Testis (tissue), 5 donors: ENCODE measurements at places on chromosomes 1 and 21.

DNA sequence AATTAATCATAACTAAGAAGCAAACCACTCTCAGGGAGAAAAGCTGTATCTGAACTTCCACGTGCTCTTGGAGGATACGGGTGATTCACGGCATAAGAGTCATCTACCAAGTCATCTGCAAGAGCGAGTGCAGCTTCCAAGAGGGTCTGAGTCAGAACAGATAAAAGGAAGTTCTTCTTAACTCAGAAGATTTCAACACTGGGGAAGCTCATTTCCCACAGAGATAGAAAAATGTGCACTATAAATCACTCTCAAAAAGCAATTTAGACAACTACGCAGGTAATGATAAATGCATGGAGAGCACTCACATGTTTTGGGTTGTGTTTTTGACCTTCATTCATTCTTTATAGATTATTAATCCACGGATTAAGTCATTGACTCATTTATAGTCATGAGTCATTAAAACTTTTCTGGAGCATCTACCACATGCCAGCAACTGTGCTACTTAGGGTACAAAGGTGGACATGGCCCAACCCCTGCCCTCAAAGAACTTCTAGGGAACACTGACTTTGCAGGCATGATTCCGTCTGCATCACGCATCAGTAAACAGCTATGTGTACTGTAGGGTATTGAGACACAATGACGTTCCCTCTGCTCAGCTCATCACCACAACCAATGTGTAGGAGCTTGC lies 20.8 kb downstream of the KCNJ15 start:
- no peak overlapping the region for H3K4me3 ChIP-seq
- DNase-seq, result no peak
- no peaks in the 10 kb centered on the region for H3K27me3 ChIP-seq
- no peaks in the 10 kb centered on the region for H3K36me3 ChIP-seq
- H3K4me1 ChIP-seq, result no peaks in the 10 kb centered on the region

DNA sequence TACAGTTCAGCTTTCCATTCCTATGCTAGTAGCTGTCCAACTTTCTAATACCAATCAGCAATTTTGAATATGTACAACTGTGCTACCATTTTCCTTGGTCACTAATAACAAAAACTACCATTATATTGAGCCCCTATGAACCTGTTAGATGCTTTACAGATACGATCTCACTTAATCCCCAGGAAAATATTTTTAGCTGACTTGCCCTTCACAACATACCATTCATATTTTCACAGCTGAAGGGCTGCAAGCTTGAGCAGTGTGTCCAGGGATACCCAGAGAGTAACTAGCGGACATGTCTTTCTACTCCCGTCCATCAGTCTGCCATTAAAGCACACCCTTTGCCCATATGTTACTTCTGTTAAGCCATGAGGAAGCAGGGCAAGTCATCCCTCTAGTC lies 140.5 kb downstream of the SPATA46 start:
- H3K27me3 ChIP-seq, result no peaks in the 10 kb centered on the region
- no peak overlapping the region for H3K4me3 ChIP-seq
- no peak for DNase-seq

DNA sequence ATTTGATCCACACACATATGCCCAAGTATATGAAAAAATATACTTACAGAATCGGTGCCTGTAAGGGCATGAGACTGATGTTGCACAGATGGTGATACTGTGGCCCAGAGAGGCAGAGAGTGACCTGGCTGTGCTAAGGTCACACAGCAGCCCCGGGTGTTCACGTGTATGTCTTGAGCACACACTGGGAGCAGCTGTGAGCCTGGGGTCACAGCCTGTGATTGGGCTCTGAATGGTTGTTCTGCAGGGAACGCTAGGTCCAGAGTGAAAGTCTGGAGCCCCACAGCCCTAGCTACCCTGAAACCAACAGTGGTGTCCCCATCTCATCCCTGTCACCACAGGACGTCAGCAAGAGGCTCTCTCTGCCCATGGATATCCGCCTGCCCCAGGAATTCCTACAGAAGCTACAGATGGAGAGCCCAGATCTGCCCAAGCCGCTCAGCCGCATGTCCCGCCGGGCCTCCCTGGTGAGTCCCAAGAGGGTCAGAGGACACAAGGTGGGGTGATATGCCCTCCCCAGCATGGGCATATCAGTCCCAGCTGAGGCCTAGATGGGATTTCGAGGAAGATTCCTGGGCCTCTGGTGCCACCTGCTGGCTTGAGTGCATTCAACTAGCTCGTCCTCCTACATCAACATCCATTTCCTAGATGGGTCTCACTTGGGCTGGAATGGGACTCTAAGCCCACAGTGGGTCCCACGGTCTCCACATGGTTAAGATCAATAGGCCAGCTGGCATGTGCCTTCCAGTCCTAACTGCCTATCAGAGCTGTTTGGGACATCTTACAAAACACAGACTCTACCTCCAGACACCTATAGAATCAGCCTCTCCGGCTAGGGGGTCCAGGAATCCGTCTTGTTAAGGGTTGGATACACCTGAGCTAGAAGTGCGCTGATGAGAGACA lies 19.7 kb downstream of the CDK18 start:
- H3K4me3 ChIP-seq, result no peak overlapping the region
- DNase-seq, result peak; percentile 86
- H3K27ac ChIP-seq, result no peak overlapping the region
- no peaks in the 10 kb centered on the region for H3K36me3 ChIP-seq

- H3K4me1 ChIP-seq, result peaks cover 10% of the 10 kb centered on the region
- no peak overlapping the region for H3K4me3 ChIP-seq
- no peak for DNase-seq
- H3K27me3 ChIP-seq, result no peaks in the 10 kb centered on the region
- no peaks in the 10 kb centered on the region for H3K36me3 ChIP-seq
These were observed 2.2 kb upstream of the ZBTB21 start for GRCh38 chr21:42012344-42012743.

- H3K36me3 ChIP-seq, result no peaks in the 10 kb centered on the region
- H3K4me1 ChIP-seq, result no peaks in the 10 kb centered on the region
- H3K27me3 ChIP-seq, result no peaks in the 10 kb centered on the region
- no peak overlapping the region for H3K4me3 ChIP-seq
These were observed 293.7 kb downstream of the RGS7 start for GRCh38 chr1:241063276-241063675.

- no peaks in the 10 kb centered on the region for H3K36me3 ChIP-seq
- no peak overlapping the region for H3K27ac ChIP-seq
- no peak overlapping the region for H3K4me3 ChIP-seq
- H3K27me3 ChIP-seq, result no peaks in the 10 kb centered on the region
- no peaks in the 10 kb centered on the region for H3K4me1 ChIP-seq
These were observed 31.1 kb downstream of the YY1AP1 start for GRCh38 chr1:155657463-155657862.

DNA sequence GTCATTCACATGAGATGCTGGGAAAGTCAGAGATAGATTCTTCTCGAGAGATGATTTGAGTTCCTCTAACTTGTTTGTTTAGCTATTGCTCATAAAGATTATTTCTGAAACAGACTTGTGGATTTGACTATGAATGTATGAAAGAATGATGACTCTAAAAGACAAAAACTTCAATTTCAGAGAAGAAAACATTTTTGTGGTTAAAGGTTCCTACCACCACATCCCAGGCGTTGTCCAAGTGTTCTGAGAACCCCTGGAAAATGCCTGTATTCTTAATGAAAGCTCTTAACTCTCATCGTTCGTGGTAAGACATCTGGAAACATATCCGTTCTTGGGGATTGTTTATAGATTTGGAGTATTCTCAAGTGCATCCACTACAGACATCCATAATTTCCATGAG lies 228.7 kb downstream of the BARHL2 start:
- H3K27me3 ChIP-seq, result no peaks in the 10 kb centered on the region
- no peaks in the 10 kb centered on the region for H3K4me1 ChIP-seq
- H3K27ac ChIP-seq, result no peak overlapping the region
- DNase-seq, result no peak
- no peaks in the 10 kb centered on the region for H3K36me3 ChIP-seq
- H3K4me3 ChIP-seq, result no peak overlapping the region

- no peaks in the 10 kb centered on the region for H3K27me3 ChIP-seq
- H3K4me1 ChIP-seq, result peaks cover 35% of the 10 kb centered on the region
These were observed 166.9 kb downstream of the TOMM20 start for GRCh38 chr1:234961456-234962339.

DNA sequence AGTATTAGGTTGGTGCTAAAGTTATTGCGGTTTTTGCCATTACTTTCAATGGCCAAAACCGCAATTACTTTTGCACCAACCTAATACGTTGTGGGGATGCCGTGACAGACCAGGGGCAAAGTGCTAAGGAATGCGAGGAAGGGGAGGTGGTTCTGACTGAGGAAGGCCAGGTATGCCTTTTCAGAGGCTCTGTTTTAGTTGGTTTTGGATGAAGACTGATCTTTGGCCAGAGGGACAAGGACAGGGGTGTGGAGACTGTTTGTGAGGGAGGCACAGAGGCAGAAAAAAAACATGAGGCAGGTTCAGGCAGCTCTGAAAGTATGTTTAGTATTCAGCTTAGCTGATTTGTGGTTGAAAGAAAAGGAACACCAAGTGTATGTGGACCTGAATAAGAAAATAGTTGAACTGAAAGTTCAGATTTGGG lies 358.2 kb downstream of the RPS6KC1 start:
- no peak overlapping the region for H3K27ac ChIP-seq
- no peak for DNase-seq
- no peaks in the 10 kb centered on the region for H3K27me3 ChIP-seq
- no peak overlapping the region for H3K4me3 ChIP-seq
- H3K4me1 ChIP-seq, result no peaks in the 10 kb centered on the region
- H3K36me3 ChIP-seq, result no peaks in the 10 kb centered on the region

- DNase-seq, result no peak
- H3K36me3 ChIP-seq, result no peaks in the 10 kb centered on the region
- H3K27me3 ChIP-seq, result no peaks in the 10 kb centered on the region
- no peaks in the 10 kb centered on the region for H3K4me1 ChIP-seq
- H3K27ac ChIP-seq, result no peak overlapping the region
These were observed 109.9 kb upstream of the CXADR start for GRCh38 chr21:17402937-17403336.

- no peaks in the 10 kb centered on the region for H3K4me1 ChIP-seq
- H3K27me3 ChIP-seq, result no peaks in the 10 kb centered on the region
- no peak overlapping the region for H3K4me3 ChIP-seq
- H3K27ac ChIP-seq, result no peak overlapping the region
- DNase-seq, result peak; percentile 85
These were observed 12.3 kb upstream of the DMBX1 start for GRCh38 chr1:46477153-46477929.

DNA sequence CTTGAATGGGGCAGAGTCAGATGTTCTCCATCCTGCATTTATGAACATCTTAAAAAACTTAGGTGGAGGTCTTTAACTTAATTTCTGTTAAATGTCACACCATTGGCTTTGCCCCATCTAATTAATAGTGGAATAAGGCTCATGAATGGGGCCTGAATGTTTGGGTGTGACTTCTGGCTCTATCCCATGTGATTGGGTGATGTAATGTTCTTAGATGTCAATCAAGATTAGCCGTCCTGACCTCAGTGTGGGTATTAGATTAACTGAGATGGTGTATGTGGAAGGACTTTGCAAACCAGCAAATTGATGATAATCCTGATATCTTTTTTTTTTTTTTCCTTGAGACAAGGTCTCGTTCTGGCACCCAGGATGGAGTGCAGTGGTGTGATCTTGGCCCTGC lies 38.1 kb downstream of the C1orf21 start:
- H3K27me3 ChIP-seq, result no peaks in the 10 kb centered on the region
- H3K4me1 ChIP-seq, result no peaks in the 10 kb centered on the region
- DNase-seq, result no peak
- H3K36me3 ChIP-seq, result no peaks in the 10 kb centered on the region
- H3K4me3 ChIP-seq, result no peak overlapping the region

DNA sequence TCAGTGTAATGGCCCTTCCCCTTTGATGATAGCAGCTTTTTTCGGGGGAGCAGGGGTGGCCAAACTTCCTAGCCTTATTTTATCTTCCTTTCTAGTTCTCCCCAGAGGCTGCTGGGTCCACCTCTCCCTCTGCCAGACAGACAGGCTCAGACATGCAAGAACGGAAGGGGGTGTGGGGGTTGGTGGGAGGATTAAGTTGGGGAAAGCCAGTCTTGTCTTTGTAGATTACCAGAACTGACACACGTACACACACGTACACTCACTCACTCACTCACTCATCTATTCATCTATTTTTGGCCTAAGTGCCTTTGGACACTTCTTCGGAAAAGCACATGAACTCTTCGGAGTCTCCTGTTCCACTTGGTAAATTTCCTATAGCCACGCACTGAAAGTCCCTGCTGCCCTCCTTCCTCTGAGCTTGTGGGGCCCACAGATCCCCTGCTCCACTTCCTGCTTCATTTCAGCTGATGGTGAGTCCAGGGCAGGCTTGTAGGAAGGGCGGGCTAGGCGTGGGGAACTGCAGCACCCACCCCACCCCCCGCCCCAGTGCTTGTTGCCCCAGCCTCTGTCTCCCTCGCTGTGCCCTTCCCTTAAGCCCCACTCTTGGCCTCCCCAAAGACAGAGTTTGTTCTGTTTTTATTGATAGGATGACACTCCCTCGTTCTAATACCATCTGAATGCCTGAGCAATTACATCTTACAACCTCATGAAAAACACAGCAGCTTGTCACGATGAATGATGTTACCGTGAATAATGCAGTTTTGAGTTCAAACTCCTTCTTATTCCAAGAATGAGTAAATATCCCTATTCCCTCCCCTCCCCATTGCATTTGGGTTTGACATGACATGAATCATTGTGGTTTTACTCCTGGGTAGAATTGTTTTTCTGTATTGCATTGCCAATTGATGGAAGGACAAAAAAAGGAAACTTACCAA lies 60.7 kb upstream of the ATP5PO start:
- no peak overlapping the region for H3K27ac ChIP-seq
- DNase-seq, result no peak
- no peaks in the 10 kb centered on the region for H3K4me1 ChIP-seq

DNA sequence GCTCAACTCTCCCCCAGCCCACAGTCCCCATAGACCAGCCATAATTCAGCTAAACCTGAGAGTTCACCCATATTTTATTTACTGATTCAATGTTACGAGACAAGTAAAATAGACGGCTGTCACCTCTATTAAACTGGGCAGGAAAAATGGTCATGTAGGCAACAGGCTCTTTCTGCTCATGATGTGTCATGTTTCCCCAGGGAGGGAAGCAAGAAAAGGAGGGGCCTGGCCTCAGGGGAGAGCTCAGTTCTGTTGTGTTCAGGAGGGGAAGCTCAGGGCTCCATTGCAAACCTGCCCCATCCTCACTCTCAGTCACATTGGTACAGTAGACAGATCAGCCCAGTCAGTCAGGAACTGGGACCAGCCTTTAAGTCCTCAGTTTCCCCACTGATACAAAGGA lies 12.8 kb downstream of the GRIK3 start:
- no peaks in the 10 kb centered on the region for H3K4me1 ChIP-seq
- H3K36me3 ChIP-seq, result no peaks in the 10 kb centered on the region
- DNase-seq, result no peak
- H3K4me3 ChIP-seq, result no peak overlapping the region
